ENCODE measurements at places on chromosomes 2 and 18. TPM values are rescaled to one million over a fixed set of nuclear protein-coding genes. Genes with fewer than 3 reads are reported as not detected.

The SCYGR3 gene
- polyA plus RNA-seq: not detected

The ARL4C gene
- 5.8 TPM for polyA plus RNA-seq

The CDK15 gene
- polyA plus RNA-seq: 0.16 TPM

GRCh38 chr2:1665761-1666505 is 78.4 kb downstream of the PXDN start:
- no peak for DNase-seq

GRCh38 chr18:62999921-63000320 is 284.6 kb downstream of the PHLPP1 start:
- no peak for DNase-seq

GRCh38 chr2:60806988-60807681 is 51.1 kb downstream of the PAPOLG start:
- DNase-seq: no peak

DNA sequence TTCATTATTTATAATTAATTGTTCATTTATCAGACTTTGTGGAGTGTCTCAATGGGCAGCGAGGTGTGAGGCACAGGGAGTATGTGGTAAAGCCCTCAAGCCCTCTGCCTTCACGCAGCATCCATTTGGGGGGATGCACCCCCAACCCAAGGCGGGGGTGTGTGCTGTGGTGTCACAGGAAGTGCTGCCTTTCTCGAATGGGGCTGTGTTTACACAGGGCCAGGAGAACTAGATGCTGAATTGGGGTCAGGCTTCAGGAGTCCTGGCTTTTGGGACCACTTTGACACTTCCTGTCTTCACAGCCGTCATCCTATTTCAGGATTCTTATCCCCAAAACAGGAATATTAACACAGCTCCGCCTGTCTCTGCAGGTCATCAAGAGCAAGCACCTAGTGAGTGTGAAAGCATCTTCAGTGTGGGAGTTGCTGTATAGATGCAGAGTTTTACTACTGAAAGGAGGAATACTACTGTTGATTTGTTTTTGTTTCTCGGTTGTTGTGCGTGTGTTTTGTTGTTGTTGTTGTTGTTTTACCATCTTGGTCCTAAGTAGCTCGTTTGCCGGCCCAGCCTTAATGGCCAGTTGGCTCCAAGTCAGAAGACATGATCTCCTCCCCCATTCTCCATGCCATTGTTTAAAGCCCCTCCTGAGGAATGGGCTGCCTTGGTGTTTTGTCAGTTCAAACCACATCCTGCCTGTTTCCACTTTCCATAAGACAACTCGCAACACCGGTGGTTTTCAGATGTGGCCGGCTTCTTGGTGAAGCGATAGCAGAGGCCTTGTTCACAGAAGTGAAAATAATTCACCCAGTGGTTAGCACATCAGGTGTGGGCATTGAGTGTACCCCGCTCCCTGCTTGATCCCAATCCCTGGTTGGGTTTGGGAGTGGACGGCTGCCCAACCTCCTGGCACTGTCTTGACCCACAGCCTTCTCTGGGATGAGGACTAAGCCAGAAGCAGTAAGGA is 221.3 kb downstream of the BCL2 start:
- DNase-seq: no peak
